HuH-7 (cell line): ENCODE measurements at places on chromosomes 3 and 15.
A peak's percentile ranks its signal among the peaks of the same experiment; 100 is the strongest.

DNA sequence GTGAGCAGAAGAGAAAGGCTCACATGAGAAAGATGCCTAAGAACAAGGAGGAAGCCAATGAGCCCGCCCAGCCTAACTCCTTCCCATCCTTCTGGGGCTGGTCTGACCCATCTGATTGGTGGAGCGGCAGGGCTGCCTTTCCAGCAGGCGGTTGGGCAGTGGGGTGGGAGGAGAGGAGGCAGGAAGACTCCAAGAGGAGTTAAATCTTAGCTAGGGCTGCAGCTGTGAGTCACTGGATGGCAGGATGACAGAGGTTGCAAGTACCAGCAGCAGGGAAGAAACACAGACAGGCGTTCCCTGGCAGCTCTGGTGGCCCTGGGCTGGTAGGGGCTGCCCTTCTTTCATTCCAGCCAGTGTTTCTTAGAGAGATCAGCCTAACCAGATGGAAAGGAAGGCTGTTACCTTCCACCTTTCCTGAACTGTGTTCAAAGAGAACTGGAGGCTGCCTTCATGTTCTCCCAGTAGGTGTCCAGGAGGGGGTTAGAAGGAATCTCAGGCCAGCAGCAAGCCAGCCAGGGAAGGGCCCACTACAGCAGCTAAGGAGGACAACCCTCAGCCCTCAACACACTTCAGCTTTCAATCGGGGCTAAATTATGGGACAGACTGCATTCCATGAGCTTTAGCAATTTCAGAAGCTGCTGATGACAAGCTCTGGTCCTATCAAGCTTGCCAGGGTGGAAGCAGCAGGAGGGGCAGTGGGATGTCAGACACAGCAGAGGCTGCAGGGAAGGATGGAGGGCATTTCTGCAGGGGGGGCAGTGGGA is 50.3 kb downstream of the CHSY1 start:
- no peak for DNase-seq

GRCh38 chr3:50008931-50009330 is 69.0 kb downstream of the RBM6 start:
- DNase-seq = no peak

DNA sequence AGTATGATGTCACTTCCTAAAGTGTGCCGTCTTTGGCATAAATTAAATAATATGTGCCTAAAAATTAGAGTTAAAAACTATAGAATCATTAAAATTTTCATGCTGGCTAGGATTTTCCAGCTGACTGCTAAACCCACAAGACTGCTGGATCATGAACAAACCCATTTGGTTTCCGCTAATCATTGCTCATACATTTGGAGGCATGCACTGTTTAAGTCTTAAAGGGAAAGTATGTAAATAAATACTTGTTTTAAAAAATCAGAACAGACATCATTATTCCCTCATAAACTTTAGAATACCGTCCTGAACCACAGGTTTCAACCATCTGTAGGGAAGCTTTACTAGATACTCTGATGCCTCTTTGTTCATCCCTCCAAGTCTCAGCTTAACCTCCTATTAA is 26.5 kb downstream of the ATP6V1A start:
- DNase-seq = no peak

GRCh38 chr15:46315434-46315833 is 680.6 kb downstream of the SQOR start:
- DNase-seq = no peak

GRCh38 chr3:138042043-138042442 is 32.1 kb downstream of the CLDN18 start:
- no peak for DNase-seq

- no peak for DNase-seq
Observed at GRCh38 chr15:62279041-62279440, 114.0 kb upstream of the C2CD4B start.

- DNase-seq = no peak
Observed at GRCh38 chr3:172260381-172260780, 187.9 kb downstream of the GHSR start.

GRCh38 chr3:149970716-149971402 is at the start of gene PFN2:
Gene PFN2 (minus strand): TSS chr3:149970895. CDS start chr3:149970856, 39 bp downstream.
- peak; percentile 37 for DNase-seq

GRCh38 chr3:98329392-98330124 is 24.1 kb upstream of the OR5K4 start:
- peak; percentile 25 for DNase-seq

DNA sequence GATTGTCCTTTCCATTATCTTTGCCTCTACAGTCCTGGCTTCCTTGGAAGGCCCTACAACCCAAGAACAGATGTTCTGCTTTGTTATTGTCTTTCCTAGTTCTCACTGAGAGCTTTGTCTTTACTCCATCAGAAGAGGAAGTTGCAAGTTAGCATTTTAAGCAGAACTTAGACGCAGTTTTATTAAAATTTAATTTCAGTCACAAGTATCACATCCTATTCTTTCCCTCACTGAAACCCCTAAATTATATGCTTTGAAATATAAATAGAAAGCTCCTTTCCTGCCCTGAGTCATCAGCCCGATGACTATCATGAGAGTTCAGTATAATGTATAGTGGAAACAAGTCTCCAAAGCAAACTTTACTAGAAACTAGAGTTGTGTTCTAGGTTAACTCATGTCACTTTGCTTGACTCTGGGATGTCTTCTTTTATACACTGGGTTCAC is 291.2 kb upstream of the RBMS3 start:
- DNase-seq = no peak

- peak; percentile 59 for DNase-seq
Observed at GRCh38 chr3:32822609-32823498, 5.1 kb downstream of the TRIM71 start.

GRCh38 chr15:42826251-42826890 is 89.4 kb upstream of the CDAN1 start:
- DNase-seq = peak; percentile 2

GRCh38 chr3:48416091-48416505 is 13.8 kb downstream of the PLXNB1 start:
- no peak for DNase-seq

- no peak for DNase-seq
Observed at GRCh38 chr3:106048946-106049481, 180.2 kb upstream of the CBLB start.

- DNase-seq = peak; percentile 66
Observed at GRCh38 chr3:18988614-18989229, 159.6 kb upstream of the KCNH8 start.

DNA sequence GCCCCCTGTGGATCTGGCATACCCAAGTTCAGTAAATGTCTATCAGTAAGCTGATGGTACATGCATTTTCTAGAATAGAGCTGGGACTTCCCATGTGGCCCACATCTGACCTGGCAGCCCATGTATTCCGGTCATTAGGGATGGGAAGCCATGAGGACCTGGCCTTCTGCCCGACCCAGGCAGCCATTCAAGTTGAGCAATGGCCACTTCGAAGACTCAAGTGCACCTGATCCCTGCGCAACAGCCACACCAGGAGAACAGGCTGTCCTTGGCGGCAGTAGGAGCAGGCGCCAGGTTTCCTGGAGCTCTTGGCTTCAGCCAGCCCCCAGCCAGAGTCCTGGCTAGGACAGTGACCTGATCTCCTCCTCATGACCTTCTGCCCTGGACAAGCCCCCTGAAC is 14.6 kb downstream of the HEMK1 start:
- DNase-seq = no peak

GRCh38 chr3:194061421-194062030 is 74.4 kb upstream of the HES1 start:
- DNase-seq = no peak

DNA sequence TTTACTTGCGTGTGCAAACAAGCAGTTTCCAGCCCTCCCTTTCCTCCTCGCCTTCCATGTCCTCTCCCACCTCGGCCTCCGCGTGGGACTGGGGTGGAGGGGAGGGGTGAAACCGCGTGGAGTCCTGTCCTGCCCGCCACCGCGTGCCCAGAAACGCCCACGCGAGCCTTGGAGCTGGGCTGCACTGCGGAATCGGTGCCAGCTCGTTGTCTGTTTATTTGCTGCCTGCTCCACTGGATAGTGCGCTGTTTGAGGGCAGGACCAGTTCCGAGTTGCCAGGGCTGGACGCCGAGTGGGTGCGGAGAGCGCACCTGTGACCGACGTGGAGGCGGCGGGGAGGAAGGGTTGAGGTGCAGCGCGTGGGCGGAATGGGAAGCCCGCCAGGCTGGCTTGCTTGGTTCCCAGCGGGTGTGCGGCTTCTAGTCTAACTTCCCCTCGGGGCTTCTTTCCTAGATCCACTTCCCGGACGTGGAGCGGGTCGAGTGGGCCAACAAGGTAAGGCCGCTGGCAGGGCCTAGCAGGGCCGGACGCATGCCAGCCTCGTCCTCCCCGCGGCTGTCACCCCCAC is 17.3 kb downstream of the ESYT3 start:
- DNase-seq = no peak

DNA sequence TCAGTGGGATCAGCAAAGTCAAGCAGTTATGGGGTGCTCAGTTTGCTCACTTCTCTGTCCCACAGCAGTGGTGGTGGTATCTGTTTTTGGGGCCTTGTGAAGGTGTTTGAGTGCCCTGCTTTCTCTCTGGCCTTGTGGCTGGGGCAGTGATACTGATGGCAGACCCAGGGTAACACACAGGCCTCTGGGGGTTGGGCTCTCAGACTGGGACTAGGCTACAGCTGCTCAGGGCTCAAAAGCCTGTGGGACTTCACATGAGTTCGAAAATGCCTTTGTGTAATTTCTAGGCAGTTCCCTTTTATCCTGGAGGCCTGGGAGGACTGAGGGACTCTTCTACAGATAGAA is 75.3 kb downstream of the STXBP5L start:
- no peak for DNase-seq

GRCh38 chr3:172675441-172676193 is 35.2 kb downstream of the NCEH1 start:
- no peak for DNase-seq

DNA sequence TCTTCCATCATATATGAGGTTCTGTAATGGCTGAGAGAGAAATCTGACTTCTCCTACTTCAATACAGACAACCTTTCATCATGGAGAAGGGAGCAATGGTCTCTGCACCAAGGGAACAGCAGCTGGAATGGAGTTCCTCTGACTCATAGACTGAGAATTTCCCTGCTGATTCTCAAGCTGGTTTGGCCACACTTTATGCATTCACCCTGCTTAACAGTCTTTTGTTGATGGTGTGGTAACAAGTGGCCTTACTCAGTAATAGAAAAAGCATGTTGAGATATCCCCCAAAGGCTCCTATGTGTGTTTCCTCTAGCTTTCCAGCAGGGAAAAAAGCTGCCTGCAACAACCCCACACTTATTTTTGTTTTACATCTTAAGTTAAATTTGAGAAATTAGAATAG is 138.1 kb downstream of the GREM1 start:
- no peak for DNase-seq

- no peak for DNase-seq
Observed at GRCh38 chr15:35349916-35350315, 196.0 kb downstream of the DPH6 start.

DNA sequence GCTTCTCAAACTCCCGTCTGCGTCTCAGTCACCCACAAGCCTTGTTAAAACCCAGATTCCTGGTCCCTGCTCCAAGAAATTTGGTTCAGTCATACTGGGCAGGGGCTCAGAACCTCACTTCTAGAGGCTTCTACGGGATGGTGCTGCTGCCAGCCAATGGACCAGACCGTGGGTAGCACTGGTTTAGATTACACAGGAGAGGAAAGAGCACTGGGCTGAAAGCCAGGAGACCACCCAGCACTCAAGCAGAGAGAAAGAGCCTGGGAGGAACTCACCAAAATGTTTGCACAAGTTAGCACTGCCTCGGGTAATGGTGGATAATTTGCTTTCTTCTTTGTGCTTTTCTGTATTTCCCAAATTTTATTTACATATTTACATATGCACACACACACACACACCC is 46.9 kb upstream of the MUC13 start:
- DNase-seq = no peak

- DNase-seq = no peak
Observed at GRCh38 chr3:95048564-95048963, 985.7 kb downstream of the NSUN3 start.

GRCh38 chr15:67096546-67097294 is 31.3 kb downstream of the SMAD3 start:
- DNase-seq = no peak

DNA sequence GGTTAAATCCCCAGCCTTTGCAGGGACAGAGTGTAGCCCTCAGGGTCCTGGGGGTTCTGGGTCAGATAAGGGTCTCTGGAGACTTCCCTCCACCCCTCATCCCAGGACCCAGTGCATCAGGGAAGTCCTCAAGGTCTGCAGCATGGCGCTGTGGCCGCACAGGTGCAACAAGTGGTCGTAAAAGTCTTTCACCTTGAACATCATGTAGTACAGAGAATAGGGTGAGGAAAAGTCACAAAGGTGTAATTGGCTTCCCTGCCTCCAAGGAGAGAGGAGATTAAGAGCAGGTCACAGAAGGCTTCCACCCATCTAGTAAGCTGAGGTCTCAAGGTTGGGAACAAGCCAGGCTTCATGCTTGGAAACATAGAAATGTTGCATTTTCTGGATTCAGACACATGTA is 29.2 kb upstream of the PLA2G4D start:
- DNase-seq = no peak

DNA sequence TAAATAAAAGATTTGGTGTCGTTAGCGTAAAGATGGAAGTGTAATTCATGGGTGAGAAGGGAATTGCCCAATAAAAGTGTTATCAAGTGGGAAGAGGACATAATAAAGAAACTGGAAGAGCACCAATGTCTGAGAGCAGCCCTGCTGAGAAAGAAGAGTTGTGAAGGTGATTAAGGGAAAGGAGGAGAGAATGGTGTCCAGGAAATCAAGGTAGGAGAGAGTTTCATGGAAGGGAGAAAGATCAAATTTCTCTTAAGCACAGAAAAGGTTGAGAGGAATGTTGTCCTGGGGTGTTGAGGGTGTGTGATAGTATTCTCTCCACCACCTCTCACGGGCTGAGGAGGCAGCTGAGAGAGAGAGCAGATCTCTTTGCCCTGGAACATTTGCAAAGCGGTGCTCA is 339.7 kb downstream of the SATB1 start:
- no peak for DNase-seq

DNA sequence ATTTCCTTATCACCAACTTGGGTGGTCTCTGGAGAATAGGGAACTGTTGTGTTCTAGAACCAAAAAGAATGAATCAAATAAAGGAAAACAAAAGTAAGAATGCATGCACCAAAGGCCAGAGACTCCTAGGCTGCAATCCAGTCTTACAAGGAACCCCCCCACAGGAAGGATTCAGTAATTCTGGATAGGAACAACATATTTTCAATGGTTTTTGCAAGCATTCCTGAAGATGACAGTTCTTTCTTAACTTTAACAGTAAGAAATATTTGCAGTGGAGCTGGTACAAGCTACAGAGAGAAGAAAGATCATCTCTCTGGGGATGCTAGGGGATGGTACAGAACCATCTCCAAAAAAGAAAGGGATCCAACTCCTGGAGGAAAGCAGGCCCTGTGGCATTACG is 116.2 kb upstream of the CHRM5 start:
- DNase-seq = no peak

DNA sequence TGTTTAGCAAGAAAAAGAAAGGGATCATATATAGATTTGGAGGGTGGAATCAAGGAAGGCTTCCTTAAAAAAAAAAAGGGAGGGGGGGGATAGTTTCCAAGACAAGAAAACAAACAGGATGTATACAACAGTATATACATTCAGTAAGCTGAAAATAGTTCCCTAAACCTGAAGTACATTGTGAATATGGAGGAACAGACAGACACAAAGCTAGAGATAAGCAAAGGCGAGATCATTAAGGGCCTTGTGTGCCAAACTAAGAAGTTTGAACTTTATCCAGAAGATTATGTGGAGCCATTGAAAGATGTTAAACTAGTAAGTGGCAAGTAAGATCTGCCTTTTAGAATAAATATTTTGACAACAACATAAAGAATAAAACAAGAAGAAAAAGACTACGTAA is 93.3 kb upstream of the IMPG2 start:
- no peak for DNase-seq
